Midbrain (tissue), 1 donor: ENCODE measurements at places on chromosomes 4 and X.
A peak's percentile ranks its signal among the peaks of the same experiment; 100 is the strongest.

DNA sequence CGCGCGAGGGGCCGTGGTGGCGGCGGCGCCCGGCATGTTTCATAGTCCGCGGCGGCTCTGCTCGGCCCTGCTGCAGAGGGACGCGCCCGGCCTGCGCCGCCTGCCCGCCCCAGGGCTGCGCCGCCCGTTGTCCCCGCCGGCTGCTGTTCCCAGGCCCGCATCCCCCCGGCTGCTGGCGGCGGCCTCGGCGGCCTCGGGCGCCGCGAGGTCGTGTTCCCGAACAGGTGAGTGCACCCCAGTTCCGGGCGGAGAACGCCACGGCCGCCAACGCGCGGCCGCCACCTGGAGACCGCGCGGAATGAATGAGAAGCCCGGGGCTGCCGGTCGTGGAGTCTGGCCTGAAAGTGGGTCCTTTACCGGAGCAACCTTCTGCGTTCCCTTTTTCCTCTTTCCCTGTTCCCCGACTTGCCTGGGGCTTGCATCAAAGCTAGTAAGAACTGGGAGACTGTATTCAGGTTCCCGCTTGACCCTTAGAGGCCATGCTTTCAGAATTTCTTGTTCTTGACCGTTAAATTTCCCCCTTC, 429 bp downstream of the NOCT start:
- DNase-seq: peak; percentile 16

DNA sequence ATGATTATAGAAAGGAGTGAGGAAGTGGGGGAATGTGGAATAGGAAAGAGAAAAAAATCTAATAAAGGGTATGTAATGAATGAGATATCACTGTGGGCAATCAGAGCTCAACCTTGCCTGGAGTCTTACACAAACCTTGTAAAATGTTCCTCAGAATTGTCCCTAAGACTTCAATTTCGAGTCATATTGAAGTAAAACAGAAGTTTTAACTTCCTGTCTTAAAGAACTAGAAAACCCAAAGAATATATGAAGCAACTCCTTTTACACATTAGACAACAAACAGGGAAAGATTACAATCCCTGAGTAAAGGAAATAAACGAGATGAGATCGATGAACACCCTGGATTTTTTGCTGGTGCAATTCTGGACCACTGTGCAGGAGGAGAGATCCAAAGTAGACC, 18.0 kb downstream of the CXCL2 start:
- DNase-seq: no peak

DNA sequence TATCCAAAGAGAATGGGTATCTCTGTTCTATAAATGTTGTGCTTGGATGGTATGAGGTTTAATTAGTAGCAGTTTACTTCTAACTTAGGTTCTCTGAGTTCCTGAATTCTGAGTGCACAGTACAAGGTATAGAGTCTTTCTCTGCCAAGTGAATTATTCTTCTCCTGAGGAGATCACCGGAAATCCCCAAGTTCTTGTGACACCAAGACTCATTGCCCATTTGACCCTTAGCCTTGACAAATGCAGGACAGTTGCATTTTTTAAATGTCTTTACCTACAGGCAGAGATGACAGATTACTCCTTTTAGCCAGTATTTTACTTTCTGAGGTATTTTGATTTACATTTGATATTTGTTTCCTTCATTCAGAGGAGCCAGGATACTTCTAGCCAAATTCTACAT, 72.9 kb downstream of the MAOA start:
- no peak for DNase-seq

DNA sequence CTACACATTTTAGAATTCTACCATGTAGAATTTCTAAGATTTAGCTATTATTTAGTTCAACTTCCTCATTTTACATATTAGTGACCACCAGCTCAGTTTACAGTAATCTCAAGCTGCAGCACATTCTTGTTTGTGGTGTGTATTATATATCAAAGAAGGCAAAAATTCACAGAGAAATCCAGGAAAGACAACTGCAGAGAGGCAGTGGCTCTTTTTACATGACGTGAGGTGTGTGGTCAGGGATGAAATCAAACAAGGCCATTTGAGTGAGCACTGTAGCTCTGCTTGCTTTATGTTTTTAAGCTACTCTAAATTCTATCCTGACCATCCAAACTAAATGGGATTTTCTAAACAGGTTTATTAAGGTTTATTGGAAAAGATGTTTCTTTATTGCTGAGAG, 71.1 kb downstream of the COL25A1 start:
- no peak for DNase-seq

GRCh38 chrX:10111364-10112148, 45.2 kb upstream of the CLCN4 start:
- DNase-seq: no peak

DNA sequence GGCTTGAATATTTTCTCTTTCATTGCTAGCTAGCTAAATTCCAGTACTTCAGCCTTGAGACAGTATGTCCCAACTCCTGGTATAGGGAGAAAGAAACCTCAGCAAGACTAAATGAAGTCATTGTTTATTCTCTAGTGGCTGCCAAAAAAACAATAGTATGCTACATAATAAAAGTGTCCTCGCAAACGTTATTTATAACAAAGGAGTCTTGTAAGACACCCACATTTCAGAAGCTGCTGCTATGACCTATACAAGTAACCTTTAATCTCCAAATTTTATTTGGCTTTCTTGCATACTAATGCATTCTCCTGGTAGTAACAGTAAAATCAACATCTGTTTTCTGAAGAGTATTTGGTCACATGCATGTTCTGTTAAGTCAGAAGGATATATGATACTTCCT, 28.8 kb downstream of the NEK1 start:
- peak; percentile 13 for DNase-seq

- no peak for DNase-seq
These were observed 88.3 kb upstream of the BMP2K start for GRCh38 chr4:78687818-78688217.
